Gastroesophageal sphincter (tissue), 4 donors: ENCODE measurements at places on chromosomes 2 and 18.

GRCh38 chr2:220491670-220492069 is 864.2 kb downstream of the SLC4A3 start:
- H3K27ac ChIP-seq: no peak overlapping the region
- H3K27me3 ChIP-seq: no peaks in the 10 kb centered on the region
- ATAC-seq: no peak

DNA sequence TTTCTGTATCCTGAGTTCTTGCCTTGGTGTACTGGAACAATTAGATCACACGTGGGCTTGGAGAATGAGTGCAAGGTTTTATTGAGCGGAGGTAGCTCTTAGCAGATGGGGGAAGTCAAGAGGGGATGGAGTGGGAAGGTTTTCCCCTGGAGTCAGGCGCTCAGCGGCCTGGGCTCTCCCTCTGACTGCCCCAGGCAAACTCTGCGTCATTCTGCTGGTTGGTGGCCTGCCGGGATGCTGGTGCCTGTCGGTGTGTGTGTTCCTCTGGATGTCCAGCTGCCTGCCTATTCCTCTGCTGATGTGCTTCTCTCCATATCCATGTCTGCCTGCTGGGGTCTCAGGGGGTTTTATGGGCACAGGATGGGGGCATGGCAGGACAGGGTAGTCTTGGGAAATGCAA is 111.0 kb downstream of the TRIB2 start:
- no peak overlapping the region for H3K4me3 ChIP-seq
- no peak overlapping the region for H3K27ac ChIP-seq
- H3K4me1 ChIP-seq: peaks cover 12% of the 10 kb centered on the region
- ATAC-seq: no peak
- H3K27me3 ChIP-seq: no peaks in the 10 kb centered on the region

GRCh38 chr2:158378926-158379325 is 77.6 kb downstream of the CCDC148 start:
- H3K27ac ChIP-seq: no peak overlapping the region
- H3K36me3 ChIP-seq: no peaks in the 10 kb centered on the region
- no peak overlapping the region for H3K4me3 ChIP-seq
- no peaks in the 10 kb centered on the region for H3K4me1 ChIP-seq
- no peaks in the 10 kb centered on the region for H3K27me3 ChIP-seq

- H3K27me3 ChIP-seq: peaks cover under 1% of the 10 kb centered on the region
- ATAC-seq: no peak
- no peak overlapping the region for H3K27ac ChIP-seq
- H3K4me1 ChIP-seq: no peaks in the 10 kb centered on the region
Measured at GRCh38 chr2:118529908-118530599, 317.4 kb downstream of the EN1 start.

DNA sequence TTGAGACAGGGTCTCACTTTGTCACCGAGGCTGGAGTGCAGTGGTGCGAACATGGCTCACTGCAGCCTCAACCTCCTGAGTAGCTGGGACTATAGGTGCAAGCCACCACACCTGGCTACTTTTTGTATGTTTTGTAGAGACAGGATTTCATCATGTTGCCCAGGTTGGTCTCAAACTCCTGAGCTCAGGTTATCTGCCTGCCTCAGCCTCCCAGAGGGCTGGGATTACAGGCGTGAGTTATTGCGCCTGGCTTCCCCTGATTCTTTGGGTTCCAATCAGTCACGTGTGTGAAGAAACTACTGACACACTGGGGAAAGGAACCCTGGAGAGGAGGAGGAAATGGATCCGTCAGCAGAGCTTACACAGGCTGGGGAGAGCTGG is 22.3 kb upstream of the RAB10 start:
- no peaks in the 10 kb centered on the region for H3K27me3 ChIP-seq
- no peak overlapping the region for H3K27ac ChIP-seq
- H3K4me1 ChIP-seq: no peaks in the 10 kb centered on the region

- H3K27ac ChIP-seq: no peak overlapping the region
- H3K36me3 ChIP-seq: no peaks in the 10 kb centered on the region
- H3K4me3 ChIP-seq: no peak overlapping the region
- no peaks in the 10 kb centered on the region for H3K27me3 ChIP-seq
Measured at GRCh38 chr2:200777275-200777674, 34.4 kb upstream of the BZW1 start.

DNA sequence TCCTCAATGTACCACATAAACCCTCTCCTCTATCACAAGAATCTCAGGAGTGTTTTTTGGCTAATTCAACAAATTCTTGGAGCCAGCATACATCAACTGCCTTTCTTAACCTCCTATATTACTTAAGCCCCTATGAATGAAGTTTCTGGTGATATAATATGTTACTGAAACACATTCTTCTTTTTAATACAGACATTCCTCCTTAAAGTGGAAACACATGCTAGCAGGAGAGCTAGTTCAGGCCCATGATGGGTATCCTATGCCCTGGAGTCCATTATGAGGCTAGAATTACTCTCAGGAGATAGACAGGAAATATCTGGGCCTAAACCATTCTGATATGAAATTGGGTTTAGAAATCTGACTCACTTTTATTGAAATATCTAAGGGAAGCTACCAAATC is 26.6 kb upstream of the RMDN2 start:
- no peak for ATAC-seq
- H3K27me3 ChIP-seq: no peaks in the 10 kb centered on the region
- no peak overlapping the region for H3K4me3 ChIP-seq
- H3K27ac ChIP-seq: no peak overlapping the region
- H3K4me1 ChIP-seq: no peaks in the 10 kb centered on the region

DNA sequence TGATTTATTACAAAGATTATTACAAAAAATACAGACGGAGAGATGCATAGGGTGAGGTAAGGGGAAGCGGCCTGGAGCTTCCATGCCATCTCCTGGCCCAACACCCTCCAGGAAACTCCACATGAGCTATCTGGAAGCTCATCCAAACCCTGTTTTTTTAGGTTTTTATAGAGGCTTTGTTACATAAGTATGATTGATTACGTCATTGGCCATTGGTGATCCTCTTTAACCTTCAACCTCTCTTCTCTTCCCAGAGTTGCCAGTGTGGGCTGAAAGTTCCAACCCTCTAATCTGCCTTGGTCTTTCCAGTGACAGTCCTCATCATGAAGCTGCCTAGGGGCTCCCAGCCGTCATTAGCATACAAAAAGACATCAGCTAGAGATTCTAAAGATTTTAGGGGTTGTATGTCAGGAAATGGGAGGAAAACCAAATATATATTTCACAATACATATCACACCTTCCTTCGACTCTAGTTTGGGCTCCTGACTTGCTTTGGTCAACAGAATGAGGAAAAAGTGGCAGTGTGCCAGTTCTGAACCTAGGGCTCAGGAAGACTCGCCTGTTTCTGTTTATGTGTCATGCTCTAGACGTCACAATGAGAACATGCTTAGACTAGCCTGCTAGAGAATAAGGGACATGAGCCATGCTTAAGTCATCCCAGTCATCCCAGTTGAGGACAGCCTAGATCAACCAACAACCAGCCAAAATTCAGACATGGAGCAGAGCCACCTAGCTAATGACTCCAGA is 54.1 kb downstream of the ETAA1 start:
- H3K27me3 ChIP-seq: no peaks in the 10 kb centered on the region
- no peaks in the 10 kb centered on the region for H3K36me3 ChIP-seq
- H3K4me3 ChIP-seq: no peak overlapping the region
